ENCODE measurements at places on chromosomes 7 and 10.

GRCh38 chr10:21702633-21703111 is 168.6 kb downstream of the MLLT10 start:
- DNase-seq = no peak

- no peak for DNase-seq
Observed at GRCh38 chr10:71211053-71211452, 1.3 kb upstream of the UNC5B start.

DNA sequence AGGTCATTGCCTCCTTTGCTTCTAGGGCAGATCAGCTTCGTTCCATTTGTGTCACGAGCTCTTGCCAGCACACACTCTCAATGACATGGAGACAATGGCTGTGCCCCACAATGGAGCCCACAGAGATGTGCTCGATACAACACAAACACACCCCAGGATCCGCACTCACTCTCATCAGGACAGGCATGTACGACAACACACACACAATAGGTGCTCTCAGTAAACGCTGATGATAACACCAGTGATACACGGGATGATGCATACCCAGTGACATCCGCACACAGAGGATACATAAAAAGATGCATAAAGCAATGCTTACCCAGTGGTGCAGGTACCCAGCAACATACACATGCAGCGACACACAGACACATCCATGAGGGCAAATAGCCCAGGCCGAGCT is 61.2 kb upstream of the LBX1 start:
- DNase-seq = no peak

GRCh38 chr7:46206476-46207060 is 285.5 kb upstream of the IGFBP3 start:
- no peak for DNase-seq

GRCh38 chr7:34135924-34136323 is 230.6 kb downstream of the BMPER start:
- DNase-seq = no peak

DNA sequence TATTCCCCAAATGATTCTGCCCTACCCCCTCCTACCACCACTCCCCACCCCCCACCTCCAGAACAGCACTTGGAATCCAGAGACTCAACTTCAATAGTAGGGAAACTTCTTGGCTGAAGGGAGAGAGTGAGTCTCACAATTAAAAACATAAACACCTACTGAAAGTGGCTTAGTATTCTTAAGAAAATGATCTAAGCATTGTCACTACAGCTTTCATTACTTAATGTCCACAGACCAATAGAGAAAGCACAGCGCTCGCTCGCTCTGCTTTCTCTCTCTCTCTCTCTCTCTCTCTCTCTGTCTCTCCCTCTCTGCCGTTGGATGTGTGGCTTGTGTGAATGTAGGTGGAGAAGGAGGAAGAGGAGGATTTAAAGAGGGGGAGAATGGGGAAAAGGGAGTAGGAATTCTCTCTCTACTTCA is 1.5 kb upstream of the SEMA3A start:
- DNase-seq = no peak

GRCh38 chr7:129804111-129804889 is 148.5 kb downstream of the UBE2H start:
- DNase-seq = no peak

DNA sequence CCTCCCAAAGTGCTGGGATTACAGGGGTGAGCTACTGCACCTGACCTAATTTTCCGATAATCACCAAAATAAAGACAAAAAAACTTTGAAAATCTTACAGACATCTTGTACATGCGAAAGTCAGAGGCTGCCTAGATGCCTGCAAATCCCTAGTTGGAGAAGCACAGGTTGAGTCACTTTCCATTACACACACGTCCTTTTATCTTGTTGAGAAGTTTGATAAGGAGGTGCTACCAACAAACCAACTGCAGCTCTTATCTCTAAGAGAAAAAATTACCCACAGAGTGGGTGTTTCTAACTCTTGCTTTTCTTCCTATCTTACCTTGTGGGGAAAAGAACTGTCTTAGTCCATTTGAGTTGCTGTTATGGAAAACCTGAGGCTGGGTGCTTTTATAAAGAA is 589.8 kb downstream of the GALNT17 start:
- no peak for DNase-seq

GRCh38 chr7:22411977-22412693 is 55.2 kb upstream of the RAPGEF5 start:
- DNase-seq = no peak

- DNase-seq = no peak
Observed at GRCh38 chr7:114293289-114294012, 121.2 kb upstream of the FOXP2 start.

DNA sequence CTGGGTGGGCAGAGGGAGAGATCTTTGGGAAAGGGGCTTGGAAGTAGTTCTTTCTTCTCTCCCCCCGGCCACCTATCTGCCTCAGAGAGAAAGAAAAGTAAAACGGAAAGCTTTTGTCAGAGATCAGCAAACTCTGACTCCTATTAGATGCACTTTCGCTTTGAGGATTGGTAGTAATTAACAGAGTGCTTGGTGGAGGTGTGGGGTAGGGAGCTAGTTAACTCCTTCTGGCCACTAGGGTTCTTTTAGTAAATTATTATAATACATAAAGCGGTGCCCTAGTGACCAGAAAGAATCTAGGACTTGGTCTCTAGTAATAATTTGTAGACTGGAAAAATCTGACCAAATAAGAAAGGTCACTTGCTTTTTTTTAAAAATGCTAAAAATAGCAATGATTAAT is 54.6 kb downstream of the CPVL start:
- no peak for DNase-seq

DNA sequence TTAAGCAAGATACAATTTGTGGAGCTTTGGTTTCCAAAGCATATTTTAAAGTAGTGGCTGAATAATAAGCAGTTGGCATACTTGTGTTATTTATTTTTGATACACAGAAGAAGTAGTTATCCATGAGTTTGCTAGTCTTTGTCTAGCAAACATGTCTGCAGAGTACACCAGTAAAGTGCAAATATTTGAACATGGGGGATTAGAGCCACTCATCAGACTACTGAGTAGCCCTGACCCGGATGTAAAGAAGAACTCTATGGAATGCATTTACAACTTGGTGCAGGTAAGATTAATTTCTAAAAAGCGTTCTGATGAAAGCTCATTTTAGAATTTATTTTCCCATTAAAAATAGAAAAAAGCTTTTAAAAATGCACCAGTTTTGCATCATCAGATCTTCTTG is 31.4 kb downstream of the ARMC3 start:
- no peak for DNase-seq

DNA sequence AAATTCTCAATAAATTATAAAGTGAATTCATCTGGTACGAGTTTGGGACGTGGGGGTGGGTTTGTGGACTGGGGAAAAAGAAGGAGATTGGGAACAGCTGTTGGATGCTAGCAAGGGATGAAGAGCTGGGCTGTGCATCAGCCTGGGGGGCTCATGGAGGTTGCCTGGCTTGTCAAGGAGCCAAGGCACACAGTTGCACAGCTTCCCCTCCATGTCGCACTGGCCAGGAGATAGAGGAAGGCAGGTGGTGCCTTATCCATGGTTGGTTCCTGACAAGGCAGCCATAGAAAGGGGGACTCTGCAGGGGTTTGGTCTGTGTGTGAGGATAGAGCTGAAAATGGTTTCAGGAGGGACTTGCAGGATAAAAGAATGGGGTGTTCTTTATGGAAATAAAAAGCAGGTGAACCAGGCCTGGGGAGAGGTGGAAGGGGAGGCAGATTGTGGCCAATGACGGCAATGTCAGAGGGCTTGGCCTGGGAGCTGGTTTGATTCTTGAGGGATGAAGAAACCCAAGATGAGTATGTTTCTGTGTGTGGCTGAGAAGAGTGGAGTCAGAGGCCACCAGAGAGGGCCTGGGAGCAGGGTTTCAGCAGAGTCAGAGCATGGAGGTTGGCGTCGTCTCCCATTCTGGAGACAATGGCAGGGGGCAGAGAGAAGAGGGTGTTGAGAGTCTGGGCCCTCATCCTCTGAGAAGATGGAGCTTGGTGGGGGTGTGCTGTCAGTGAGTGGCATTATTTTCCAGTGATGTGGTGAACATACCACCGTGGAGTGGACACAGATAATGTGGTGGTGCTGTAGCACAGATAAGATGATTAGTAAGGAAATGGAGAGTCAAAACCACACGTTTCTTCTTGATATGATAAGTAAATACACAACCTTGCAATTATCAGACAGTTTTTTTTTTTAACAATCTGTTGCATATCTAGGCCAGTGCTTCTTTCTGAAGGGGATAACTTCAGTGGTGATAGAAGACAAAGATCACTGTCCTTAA is 108.2 kb downstream of the PTPN20 start:
- no peak for DNase-seq

GRCh38 chr10:35371731-35372130 is 35.4 kb downstream of the CCNY start:
- no peak for DNase-seq

DNA sequence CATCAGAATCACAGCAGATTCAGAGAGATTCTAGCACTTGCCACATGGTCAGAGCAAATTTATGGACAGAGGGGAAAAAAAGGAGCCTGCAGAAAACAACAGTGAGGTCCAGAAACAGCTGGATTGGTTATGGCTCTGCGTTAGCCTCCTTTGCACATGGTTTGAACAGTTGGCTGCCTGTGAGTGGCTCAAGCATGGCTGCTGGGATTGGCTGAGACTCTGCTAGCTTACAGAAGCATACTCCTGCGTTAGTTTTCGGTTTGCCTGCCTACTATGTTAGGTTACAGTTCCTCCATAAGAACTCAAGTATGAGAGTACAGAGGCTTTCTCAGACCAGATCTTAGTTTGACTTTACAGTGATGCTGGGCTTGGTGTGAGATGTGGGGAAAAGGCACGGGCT is 80.7 kb upstream of the WDR11 start:
- no peak for DNase-seq

DNA sequence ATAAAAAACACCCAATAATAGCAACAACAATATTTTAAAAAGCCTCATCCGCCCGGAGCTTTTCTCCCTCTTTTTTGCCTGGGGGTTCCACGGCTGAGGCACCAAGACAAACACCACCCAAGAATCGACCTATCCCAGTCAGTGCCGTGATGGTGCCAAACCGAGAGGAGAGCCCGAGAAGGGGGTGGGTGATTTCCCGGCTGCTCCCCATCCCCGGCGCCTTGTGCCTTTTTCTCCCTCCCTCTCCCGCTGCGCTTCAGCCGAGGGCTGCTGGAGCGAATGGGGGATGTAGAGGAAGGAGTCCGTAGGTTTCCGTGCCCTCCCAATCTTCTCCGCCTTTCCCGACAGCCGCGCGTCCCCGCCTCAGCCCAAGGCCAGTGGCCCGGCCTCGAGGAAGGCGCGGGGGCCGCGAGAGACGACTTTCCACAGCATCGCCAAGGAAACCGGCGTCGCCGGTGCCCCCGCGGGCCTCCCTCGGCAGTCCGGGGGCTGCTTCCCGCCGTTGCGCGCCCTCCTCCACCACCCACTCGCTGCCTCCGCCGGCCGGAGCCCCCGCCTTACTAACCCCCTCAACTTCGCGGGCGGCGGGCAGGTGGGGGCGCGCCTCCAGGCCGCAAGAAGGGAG is 1.3 kb downstream of the EGR2 start:
- DNase-seq = no peak

- no peak for DNase-seq
Observed at GRCh38 chr10:88190123-88190522, 326.7 kb downstream of the PTEN start.

- no peak for DNase-seq
Observed at GRCh38 chr7:149166630-149167352, 19.5 kb downstream of the ZNF398 start.

- peak; percentile 61 for DNase-seq
Observed at GRCh38 chr10:31467791-31468535, 148.9 kb downstream of the ZEB1 start.

GRCh38 chr10:26840938-26841732 is 19.6 kb downstream of the ABI1 start:
- DNase-seq = no peak

DNA sequence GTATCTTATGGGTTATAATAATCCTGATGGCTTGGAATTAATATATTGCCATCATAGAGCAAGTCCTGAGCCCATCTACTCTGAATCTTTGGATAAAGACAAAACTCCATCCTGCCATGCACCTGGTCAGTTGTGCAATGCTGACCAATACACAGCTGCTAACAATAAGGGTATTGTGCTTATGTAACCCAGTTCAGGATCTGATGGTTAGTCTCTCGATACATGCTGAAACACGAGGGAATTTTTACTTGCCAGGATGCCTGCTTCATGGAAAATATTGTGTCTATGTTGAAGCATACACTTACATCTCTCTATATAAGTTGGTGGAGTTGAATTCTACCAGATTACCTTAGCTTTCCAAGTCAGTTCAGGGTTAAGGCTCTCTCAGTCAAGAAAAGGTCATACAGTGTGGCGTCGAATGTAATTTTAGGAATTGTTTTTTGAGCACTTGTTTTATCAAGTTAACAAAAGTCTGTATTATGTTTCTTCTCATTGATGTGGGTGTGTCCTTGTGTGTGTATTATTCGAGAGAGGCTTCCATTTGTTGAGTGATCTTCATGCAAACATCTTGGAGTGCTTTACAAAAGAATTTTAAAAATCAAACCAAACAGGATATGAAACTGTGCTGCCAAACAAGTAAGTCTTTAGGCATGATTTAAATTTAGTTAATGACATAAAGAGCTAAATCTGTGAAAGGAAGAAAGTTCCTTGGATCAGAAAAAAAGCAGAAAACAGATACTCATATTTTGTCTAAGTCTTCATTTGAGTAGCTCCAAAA is 449.1 kb downstream of the SUGCT start:
- DNase-seq = no peak

GRCh38 chr10:12796401-12797160 is 204.9 kb downstream of the CCDC3 start:
- DNase-seq = no peak

GRCh38 chr10:68251625-68252495 is 19.9 kb upstream of the ATOH7 start:
- no peak for DNase-seq

- DNase-seq = no peak
Observed at GRCh38 chr7:108090791-108091460, 39.2 kb downstream of the LAMB4 start.

GRCh38 chr10:30974773-30975415 is 56.8 kb downstream of the ZNF438 start:
- no peak for DNase-seq

GRCh38 chr10:26759008-26759407 is 61.5 kb downstream of the PDSS1 start:
- no peak for DNase-seq

- no peak for DNase-seq
Observed at GRCh38 chr7:4018601-4019316, 663.3 kb upstream of the FOXK1 start.

GRCh38 chr7:34096198-34096651 is 190.9 kb downstream of the BMPER start:
- no peak for DNase-seq

DNA sequence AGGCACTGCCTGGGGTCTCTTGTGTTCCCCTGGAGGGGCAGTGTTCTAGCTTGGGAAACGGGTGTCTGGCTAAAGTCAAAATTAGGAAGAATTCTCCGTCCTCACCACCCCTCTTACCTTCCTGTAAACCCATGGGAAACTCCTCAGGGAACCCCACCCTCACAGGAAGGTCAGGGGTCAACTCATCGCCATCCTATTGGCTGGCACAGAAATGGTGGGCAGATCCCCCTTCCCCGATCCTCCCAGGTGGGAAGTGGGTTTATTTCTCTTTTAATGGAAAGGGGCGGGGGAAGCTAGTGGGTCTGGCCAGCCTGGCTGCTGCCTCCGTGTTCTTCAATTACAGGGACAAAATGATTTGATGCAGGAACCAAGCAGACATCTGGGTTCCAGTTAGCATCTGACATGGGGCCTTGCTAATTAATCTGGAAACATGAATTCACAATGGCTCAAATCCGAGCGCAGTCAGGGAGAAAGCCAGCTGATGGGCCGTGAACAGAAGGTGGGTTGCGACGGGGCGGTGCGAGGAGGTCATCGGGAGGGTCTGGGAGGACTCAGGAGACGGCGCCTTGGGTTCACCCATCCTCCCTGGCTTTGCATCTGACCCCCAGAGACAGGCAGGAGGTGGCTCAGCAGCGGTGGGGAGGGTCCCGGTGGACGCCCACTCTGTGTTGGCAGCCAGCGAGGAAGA is 66.6 kb downstream of the SLIT1 start:
- no peak for DNase-seq
